ENCODE measurements at places on chromosomes 2 and 18.

DNA sequence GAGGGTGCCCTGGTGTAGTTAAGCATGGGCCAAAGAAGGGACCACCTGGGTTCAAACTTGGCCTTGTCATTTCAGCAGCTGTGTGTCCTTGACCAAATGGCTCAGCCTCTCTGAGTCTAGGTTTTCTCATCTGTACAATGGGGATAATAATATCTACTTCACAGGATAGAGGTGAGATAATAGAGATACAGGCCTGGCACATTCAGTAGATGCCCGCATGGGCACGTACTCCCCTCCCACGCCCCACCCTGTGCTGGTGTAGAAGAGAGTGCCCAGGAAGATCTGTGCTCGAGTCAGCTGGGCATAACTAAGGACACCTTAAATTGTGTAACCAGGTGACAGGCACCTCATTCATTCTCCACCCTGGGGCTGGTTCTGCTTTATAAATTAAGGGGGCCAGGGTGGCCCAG, 8.4 kb upstream of the TMEM185B start:
- no peak for DNase-seq

GRCh38 chr2:168639441-168639898, 163.0 kb upstream of the NOSTRIN start:
- DNase-seq = no peak

DNA sequence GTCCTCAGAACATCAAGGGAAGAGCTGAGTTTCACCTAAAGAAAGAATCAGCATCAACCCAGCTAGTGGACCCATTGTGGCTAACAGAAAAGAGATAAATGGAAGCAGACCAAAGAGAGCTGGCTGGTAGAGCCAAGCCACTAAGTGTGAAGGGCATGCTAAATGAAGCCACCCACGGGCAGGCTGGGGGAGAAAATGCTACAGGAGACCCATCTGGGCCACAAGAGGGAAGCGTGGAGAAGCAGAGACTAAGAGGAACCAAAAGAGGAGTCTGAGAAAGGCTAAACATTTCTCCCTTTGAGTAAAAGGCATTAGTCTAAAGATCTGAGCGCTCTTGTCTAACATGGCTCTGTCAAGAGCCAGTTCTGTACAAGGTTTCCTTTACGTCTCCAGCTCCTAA, 15.8 kb downstream of the CWC22 start:
- DNase-seq = no peak

- DNase-seq = no peak
Observed at GRCh38 chr2:33316328-33316727, 160.1 kb upstream of the RASGRP3 start.

DNA sequence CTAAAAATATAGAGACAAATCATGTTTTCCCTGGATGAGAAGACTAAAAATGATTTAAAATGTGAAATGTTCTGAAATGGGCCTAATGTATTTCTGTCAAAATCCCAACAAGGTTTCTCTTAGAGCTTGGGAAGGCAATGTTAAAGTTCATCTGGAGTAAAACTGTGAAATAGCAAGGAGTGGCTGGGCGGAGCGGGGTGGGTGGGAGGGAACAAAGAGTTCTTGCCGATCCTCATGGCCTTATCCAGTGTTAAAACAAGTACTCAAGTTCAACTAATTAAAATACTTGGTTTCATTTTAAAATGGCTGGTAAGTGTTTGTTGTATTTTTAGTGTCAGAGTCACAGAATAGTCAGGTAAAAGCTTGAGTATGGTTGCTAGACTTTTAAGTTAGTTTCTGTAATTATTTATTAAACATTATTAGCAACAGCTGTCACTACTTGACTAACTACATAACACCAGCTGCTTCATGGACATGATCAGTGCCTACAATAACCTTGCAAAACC, 87.3 kb downstream of the RTN4 start:
- DNase-seq = no peak

DNA sequence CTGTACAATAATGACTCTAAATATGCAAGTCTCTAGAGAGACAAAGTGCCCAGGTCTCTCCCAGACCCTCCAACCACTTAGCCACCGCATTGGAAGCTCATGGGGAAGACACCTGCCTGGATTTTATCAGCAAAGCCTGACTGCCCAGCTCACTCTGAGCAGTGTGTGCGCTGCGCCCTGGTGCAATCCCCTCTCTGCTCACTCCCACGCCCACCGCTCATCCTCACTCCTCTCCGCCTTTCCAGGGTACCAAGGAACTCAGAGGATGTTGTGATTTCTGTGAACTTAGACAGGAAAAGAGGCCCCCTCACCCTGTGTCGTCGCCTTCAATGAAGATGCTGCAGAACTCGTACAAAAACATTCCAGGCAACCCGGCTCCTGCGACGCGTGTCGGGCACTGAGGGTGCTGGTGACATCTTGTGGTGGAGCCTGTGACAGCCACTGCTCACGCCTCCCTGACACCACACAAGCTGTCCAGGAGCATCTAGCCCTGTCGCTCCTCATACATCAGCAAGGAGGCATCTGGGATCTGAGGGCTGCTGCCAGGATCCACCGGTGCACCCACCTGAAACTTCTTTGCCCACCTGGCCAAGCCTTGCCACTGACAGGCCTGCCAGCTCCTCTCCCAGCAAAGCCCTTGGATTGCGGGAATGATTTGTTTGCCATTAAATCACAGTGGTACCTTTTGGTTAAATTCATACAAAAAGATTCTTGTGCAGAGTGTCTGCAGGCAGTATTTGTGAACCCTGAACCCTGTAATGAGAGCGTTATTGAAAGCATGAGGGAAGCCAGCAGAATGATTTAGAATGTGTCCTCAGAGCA, 220.4 kb downstream of the ZNF516 start:
- DNase-seq = peak; percentile 26

DNA sequence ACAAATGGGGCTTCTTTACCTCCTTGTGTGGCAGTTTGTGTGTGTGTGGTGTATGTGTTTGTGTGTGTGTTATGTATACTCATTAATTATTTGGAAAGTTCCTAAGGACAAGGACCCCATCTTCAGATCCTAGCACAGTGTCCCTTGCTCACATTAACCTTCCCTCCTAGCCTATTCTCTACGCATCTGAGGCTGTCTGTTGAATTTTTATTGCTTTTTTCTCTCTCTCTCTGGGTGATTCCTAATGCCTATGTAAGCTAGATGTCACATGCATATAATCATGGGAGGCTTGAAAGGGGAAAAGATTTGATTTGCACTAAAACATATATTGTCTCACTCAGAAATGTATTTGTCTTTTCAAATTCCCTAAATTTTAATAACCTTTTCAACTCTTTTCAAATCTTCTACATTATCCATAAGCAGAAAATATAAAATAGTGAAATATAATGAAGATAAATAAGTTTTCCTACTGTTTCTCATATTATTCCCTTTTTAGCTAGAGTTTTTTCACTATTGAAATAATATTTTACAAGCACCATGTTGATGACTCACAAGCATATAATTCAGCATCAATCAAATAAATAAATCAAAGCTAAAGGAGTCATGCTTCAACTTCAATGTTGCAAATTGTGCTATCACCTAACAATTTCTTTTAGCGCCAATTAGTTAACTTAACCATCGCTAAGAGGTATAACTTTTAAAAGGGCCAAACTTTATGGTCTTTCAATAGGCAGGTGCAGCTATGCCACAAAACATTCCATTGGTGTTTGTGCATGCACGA, 199.0 kb upstream of the ERBB4 start:
- DNase-seq = no peak

DNA sequence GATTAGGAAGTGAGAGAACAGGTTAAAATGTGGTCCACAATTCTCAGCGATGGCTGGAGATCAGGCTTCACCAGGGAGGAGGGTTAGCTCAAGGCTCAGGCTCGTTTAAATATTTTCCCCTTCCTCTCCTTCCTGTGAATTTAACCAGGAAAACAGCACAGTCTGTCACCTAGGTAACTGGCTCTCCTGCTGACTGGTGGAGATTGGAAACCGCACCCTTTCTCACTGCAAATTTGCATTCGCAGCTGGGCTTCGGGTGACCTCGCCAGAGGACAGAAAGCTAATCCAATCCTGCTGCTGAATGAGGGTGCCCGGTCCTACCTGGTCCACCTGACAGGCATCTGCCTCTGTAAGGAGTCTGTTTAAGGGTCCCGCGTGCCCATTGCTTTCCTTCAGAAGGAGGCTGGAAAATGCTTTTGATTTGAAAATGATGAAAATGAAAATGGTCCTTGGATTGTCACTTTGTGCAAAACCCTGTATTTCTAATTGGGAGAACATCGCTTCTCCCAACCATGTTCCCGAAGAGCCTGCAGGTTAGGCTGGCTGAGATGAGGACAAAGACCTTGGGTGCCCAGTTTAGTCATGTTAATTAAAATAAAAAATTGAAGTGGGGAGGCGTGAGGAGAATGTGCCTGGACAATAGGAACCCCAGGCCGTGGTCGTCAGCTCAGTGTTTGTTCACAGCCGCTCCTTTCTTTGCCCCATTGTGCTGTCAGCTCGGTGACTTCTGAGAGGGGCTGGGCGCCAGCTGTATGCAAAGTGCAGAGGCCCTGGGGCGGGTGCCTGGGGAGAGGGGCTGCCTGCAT, 43.4 kb upstream of the MTCL1 start:
- no peak for DNase-seq

DNA sequence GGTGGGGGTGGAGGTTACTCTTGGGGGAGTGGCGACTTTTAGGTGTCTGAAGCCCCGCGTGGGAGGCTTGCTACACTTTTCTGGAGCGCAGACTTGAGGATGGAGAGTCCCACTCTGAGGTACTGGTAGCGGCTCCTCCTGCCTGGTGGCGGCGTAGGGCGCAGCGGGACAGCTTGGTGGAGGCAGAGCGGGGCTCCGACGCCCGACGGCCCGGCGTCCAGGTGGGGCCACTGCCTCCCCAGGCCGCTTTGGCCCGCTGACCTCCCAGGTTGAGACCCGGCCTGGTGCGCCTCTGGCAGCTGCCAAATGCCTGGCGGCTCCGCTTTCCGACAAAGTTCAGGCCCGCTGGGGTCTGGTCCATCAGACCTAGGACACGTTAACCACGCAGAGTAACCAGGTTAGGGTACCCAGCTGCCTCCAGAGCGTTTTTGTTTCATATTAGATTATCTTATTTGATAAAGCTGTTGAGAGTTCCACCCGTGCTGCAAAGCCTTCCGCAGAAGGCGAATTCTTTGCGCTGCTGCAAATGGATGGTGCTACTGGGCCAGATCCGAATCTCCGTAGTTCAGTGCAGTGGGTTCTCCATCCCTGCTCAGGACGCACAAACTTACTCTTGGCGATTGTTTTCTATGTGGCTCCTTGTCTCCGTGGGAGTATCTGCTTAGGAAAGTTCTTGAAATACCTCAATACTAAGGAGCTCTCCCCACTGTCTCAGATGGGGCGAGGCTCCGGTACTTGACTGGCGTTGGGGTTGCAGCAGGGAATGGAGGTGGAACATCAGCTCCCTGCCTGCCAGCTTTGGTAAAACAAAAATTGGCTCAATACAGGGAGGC, 405.9 kb downstream of the XIRP2 start:
- peak; percentile 24 for DNase-seq

GRCh38 chr2:160194351-160194750, 5.7 kb downstream of the ITGB6 start:
- DNase-seq = no peak

DNA sequence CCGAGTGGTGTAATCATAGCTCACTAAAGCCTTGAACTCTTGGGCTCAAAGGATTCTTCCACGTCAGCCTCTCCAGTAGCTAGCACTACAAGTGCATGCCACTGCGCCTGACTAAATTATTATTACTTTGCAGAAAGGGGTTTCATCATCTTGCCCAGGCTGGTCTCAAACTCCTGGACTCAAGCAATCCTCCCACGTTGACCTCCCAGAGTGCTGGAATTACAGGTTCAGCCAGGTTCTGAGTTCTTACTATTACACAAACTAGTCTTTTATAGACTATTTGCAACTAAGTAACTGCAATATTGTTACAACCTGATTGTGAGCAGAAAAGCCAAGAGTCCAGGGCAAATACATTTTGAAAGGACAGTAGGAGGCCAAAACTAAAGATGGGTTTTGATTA, 35.9 kb upstream of the MRPL19 start:
- DNase-seq = no peak

DNA sequence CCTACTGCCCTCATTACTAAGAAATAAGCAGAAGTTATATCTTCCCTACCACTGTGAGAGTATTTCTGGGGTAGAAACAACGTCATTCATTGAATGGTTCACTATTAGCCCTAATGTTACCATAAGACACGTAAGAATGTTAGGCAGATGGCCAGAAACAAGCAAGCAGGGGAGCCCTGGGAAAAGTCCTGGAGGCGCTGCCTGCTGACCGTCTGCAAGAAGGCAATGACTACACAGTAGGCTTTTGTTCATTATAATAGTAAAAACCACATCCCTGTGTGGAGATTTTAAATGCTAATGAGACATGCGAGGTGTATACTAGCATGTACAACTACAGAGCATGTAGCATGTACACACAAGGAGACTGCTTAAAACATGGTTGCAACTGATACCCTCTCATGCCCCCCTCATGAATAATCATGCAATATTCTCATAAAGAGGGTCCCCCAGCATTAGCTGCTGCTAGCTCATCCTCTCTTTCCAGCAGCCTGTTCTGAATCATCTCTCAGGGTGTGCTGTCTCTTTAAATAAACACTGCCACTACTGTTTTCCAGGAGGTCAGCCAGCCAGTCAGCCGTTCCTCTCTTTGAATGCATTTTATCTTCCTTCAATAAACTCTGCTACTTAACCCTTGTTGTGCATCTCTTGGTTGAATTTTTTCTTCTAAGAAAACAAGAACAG, 23.6 kb downstream of the SUCLG1 start:
- peak; percentile 77 for DNase-seq

DNA sequence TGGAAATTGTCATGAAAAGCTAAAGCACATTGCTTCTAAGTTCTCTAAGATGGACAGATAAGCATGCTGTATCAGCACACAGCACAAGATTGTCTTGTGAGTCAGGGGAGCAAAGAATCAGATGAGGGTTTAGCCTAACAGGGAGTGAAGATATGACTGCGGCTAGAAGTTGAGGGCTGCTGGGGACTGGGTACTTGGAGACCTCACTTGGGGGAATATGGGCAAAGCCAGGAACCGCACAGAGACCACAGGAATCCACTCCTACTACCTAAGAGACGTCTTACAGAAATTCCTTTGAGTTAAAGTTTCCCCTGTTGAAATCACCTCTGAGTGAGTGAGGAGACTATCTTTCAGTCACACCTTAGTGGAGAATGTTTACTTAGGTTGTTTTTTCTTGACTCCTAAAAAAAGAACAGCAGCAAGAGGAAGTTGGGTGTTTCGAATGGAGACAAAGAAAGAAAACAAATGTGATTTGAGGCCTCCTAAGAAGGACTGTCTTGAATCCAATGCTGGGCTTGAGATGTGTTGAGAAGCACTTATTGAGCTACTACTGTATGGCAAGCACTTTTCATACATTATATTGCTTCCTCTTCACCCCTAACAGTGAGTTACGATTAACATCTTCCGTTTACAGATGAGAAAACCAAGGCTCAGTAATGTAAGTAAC, 100.7 kb downstream of the ANKRD44 start:
- DNase-seq = no peak

Data from globus pallidus (tissue), 1 donor.